Tibial nerve (tissue), 4 donors: ENCODE measurements at places on chromosomes 12 and 14.

GRCh38 chr14:69808919-69809808, 12.1 kb upstream of the SLC10A1 start:
- DNase-seq, result no peak

GRCh38 chr12:4440187-4440941, 5.3 kb downstream of the FGF6 start:
- no peak for DNase-seq

GRCh38 chr14:29671034-29671433, 256.6 kb downstream of the PRKD1 start:
- DNase-seq, result no peak

- no peak for DNase-seq
Observed at GRCh38 chr14:79580906-79581305, 630.4 kb downstream of the DIO2 start.

DNA sequence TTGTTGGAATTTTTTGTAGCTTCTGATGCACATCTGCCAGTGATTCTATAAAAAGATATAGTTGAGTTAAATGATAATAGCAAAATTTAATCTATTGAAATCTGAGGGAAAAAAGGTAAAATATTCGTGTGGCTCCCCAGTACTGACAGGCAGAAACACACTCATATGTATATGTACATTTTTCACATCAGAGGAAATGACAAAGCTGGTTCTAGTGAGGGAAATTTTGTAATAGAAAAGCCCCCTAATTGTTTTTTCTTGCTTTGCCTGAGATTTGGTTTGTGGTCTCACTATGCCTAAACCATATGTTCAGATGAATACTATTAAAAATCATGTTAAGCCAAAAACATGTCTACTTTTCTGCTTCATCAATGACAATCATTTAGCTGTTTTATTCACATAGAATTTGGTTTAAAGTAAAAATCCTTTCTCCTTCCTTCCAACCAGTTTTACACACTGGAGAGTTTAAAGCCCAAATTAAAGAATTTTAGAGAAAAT, 203.5 kb downstream of the ANO6 start:
- no peak for DNase-seq
